ENCODE measurements at places on chromosomes 2 and 18. TPM values are rescaled to one million over a fixed set of nuclear protein-coding genes. Genes with fewer than 3 reads are reported as not detected.

- no peak for DNase-seq
These were observed 298.5 kb upstream of the CELF4 start for GRCh38 chr18:37864122-37864521.

SEMA4F gene
- total RNA-seq, result 5.4 TPM

DNA sequence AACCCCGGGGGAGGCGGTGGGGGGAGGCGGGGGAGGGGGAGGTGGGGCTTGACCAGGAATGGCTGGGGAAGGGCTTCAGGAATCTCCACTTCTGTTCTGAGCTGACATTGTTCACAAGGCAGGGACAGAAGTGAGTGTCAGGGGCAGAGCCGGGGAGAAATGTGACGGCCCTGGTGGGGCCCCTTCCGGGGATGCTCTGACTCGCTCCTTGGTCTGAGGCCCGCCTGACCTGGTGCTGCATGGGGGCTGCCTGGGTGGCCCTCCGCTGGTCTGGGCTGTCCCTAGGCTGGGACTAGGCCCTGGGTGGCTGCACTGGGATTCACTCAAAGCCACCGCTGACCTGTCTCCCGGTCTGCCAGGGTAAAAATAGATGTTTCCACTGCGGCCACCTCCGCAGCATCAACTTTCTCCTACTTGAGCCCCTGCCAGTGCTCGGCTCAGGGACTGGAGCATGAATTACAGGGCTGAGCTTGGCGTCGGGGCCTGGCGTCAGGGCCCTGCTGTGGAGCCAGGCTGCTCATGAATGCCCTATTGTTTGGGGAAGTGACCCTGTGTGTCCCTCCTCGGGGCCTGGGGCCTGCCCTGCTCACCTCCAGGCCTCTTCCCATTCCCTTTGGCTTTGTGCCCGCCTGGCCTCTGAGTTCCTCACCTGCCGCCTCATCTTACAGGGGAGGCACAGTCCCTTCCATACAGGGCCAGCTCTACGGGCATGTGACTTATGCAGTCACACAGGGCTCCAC is 247.5 kb downstream of the DYSF start:
- DNase-seq, result no peak

PLCL1 gene
- 1.2 TPM for total RNA-seq

DNA sequence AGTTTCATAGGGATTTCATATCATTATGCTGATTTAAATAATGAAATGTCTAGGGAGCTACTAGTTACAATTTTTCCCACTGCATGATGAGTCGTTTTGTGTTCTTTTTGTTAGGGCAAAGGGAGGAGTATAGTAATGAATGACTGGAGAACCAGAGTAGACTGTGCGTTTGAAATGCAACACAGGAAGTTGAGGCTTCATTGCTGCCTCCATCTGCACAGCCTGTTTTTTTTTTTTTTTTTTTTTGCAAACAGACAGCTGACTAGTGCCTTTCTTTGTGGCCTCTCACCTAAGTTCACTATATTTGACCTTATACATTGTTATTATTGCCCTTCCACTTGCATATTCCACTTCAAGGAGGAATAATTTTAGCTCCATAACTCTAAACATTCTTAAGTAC is 286.7 kb upstream of the LRRTM1 start:
- DNase-seq, result no peak

SLC9A4 gene
- total RNA-seq, result not detected
